ENCODE measurements at places on chromosomes 2 and 18.
A peak's percentile ranks its signal among the peaks of the same experiment; 100 is the strongest.

DNA sequence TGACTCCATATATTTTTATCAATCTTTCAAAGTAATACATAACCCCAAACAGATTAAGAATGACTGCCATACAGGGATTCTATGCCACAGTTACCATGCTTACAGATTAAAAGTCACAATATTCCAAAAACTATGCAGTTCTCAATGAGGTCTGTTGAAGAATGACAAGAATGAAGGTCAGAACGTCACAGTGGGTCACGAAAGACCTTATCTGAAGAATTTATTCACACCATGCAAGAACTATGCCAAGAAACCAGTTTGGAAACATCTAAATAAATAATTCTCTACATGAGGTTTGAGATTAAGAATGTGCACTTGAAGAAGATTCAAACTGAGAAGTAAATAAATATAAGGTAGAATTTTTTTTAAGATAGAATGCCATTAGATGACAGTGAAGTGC lies 253.3 kb downstream of the EXOC6B start:
- peak; percentile 34 for DNase-seq

DNA sequence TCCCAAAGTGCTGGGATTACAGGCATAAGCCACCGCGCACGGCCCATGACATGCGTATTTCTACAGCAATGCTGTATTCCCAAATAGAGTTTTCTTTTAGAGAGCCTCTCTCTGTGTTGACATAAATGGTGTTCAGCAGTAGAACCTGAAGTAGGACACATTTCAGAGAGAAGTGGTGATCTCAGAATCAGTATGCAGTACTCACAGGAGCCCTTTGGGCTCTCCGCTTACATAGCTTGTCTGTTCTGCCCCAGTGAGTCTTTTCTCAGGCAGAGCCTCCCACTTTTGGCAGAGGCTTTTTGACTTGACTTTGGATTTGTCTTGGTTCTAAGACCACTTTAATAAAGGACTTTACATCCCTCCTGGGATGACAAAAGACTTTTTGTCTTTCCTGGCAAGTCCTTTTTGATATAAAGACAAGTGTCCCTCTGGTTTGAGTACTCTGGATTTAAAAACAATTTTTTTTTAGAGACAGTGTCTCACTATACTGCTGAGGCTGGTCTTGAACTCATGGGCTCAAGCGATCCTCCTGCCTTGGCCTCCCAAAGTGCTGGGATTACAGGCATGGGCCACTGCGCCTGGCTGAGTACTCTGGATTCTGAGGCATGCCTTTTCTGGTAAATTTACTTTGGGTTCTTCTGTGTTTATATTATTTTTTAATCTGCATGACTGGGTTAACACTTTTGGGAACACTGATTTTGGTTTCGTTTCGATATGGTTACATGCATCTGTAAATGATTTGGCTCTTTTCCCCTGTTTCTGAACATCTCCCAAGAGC lies 113.3 kb downstream of the SMAD2 start:
- DNase-seq, result no peak

GRCh38 chr18:65568866-65569265 lies 181.9 kb upstream of the CDH7 start:
- DNase-seq, result no peak

DNA sequence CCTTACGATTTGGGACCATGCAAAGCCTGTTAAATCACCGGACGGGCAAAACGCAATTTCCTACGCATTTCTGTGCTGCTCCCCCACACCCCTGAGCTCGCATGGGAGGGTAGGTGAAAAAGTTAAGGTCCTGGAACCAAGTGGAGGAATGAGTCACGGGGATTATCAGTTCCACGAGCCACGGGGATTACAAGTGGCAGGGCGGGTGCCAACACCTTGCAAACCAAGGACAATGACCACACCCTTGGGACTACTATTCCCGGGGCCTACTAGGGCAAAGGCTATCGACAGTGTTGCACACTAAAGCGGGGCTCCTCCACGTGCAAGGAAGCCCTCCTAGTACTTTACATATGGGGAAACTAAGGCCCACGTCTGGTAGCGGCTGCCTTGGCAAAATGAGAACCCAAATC lies 447 bp downstream of the RETSAT start:
- no peak for DNase-seq

DNA sequence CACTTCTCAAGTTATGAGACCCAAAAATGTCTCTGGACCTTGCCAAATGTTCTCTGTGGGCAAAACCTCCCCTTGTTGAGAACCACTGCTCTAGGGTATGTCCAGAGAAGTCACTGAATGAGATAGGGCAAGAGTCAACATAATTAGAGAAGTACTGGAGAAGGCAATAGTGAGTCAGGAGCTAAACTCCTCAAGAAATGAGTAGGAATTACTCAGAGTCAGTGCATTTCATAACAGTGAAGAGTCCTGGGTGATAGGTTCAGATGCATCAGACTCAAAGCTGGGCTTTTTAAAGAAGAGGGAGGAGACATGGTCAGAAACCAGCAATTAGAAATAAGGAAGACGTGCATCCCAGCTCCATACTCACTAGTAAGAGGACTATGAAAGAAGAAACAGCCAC lies 38.6 kb upstream of the IHH start:
- DNase-seq, result peak; percentile 28

GRCh38 chr2:40741532-40741931 lies 289.6 kb upstream of the SLC8A1 start:
- DNase-seq, result peak; percentile 9

- DNase-seq, result no peak
Observed at GRCh38 chr18:21291106-21291505, 49.1 kb downstream of the GREB1L start.

DNA sequence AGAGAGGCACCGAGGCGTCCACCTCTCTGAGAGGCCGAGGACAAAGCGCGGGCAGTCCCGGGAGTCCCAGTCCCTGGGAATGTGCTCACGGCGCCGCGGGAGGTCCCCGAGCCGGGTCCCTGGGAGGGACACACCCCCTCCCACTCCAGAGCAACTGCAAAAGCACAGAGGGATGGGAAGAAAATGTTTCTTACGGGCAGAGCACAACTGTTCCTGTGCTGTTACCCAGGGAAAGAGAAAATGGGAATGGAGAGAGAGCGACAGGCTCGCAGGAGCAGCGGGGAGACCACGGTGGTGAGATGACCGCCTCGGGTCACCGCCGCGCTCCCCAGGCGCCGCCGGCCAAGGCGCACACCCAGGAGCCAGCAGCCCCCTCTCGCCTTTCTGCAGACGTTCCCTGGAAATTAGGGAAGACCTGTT lies 1.2 kb upstream of the BCL11A start:
- no peak for DNase-seq

- DNase-seq, result no peak
Observed at GRCh38 chr2:208872591-208872990, 466.0 kb downstream of the PTH2R start.

- no peak for DNase-seq
Observed at GRCh38 chr2:70482401-70482800, 71.2 kb downstream of the TGFA start.

- DNase-seq, result no peak
Observed at GRCh38 chr18:76274468-76275289, 220.4 kb downstream of the ZNF516 start.

DNA sequence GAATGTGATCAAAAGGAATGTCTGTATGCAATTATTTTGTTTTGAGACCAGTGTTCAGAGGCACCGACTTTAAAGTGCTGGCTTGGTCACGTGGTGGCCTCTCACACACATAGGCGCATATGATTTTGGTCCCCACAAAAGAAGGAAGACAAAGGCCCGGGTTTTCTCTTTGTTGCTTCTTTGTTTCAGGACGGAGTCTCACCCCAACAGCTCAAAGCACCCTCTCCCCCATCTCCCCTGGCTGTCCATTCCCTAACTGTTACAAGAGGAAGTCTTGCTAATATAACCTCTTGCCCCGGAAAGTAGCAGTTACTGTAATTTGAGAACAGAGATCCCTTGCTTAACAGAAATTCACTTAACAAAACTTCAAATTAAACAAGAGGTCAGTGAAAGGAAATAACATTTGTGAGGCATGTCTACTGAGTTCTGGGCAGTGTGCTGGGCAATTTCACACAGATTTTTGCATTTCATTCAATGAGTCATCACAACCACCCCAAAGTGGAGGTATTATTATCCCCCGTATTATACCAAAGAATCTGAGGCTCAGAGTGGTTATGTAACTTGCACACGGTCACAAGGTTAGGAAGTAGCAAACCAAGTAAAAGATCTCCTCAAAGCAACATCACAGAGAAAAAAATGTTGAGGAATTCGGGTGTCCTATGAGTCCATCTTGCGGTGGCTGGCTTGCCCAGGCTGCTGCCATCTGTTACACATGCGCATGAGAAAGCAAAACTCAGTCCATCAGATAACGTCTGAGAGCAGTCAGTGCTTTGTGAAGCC lies 75.8 kb downstream of the SDC1 start:
- peak; percentile 94 for DNase-seq

DNA sequence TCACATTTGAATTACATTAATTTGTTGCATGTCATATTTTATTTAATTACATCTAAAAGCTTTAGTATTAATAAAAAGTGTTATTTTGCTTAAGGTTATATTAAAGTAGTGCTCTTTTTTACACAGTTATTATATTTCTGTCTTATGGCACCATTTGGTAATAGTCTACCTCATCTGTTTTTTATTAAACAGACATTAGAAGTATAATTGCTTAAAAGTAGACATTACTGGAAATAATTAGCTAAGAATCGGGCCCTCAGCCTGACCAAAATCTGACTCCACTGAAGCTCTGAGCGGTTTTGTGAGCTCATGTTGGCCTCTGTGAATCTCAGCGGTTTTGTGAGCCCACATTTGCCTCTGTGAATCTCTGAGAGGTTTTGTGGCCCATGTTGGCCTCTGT lies 102.5 kb upstream of the SNTG2 start:
- peak; percentile 7 for DNase-seq

DNA sequence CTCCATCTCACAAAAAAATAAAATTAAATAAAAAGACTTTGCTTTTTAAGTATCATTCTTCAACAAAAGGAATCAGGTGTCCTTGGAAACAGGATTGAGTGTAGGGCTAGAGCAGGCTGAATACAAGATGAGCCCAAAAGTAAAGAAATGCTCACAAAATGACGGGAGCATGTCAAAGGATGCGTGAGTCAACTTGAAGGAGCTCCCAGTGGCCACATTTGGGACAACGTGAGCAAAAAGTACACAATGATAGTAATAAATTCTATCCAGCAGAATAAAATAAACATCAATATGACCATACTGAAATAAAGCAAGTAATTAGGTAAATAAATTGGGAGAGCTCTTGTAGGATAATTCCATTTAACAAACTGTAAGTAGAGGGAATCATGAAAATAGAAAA lies 220.7 kb downstream of the PHLPP1 start:
- DNase-seq, result no peak

DNA sequence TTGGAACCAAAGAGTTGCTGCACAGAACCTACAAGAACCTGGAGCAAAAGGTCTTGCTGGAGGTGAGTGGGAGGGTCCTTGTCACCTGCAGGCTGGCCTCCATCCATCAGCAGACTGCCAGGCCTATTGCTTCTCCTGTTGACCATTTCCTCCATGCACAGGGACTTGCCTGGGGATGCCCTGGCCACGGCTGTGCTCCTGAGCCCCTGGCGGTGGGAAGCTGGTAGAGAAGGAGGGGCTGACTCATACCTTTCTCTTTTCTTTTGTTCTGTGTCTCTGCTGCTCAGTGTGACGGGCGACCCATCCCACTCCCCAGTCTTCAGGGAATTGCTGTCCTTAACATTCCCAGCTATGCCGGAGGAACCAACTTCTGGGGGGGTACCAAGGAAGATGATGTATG lies 102.6 kb downstream of the DGKD start:
- DNase-seq, result no peak

DNA sequence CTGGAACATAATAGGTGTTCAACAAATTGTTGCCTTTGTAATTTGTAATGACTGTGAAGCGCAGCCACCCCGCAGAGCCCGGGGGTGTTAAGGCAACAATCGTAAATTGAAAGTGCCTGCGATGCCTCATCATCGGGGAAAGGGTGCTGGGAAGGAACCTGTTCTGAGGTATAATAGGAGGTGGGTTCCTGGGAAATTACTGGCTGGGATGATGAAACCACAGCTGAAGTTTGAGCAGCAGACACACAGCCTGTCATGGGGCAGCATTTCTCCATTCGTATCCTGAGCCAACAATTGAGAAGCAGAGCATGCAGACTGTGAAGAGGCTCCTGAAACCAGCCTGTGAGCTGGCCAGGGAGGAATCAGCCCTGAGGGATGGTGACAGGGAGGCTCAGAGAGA lies 404.0 kb upstream of the MYT1L start:
- DNase-seq, result no peak

DNA sequence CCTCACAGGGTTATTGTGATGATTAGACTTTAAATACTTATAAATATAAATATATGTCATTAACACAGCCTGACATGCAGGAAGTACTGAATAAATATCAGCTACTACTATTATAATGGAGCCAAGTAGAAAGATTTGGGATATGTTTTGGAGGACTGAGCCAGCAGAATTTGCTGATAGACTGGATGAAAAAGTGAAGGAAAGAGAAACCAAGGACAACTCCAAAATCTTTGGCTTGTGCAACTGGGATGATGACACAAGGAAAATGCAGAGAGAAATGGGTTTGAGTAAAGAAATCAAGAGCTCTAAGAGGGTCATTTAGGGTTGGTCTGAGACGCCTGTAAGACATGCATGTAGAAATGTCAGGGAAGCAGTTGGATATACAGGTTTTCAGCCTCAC lies 15.6 kb downstream of the ADD2 start:
- DNase-seq, result no peak

DNA sequence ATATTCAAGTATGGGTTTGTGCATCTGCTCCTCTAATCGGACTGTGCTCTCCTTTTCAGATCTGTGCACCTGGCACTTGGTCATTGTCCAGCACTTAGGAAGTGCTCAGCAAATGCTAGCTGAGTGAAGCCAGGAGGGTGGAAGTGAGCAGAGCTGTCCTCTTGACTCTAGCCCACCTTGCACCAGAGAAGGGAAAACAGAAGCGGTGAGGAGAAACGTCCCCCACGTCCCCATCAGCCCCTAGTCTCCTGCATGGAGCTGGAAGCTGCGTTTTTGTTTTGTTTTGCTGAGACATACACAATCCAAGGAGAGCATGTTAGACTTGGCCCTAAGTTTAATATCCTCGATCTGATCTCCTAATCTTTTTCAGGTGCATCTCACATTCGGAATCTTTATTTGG lies 73.6 kb downstream of the EN1 start:
- DNase-seq, result no peak

DNA sequence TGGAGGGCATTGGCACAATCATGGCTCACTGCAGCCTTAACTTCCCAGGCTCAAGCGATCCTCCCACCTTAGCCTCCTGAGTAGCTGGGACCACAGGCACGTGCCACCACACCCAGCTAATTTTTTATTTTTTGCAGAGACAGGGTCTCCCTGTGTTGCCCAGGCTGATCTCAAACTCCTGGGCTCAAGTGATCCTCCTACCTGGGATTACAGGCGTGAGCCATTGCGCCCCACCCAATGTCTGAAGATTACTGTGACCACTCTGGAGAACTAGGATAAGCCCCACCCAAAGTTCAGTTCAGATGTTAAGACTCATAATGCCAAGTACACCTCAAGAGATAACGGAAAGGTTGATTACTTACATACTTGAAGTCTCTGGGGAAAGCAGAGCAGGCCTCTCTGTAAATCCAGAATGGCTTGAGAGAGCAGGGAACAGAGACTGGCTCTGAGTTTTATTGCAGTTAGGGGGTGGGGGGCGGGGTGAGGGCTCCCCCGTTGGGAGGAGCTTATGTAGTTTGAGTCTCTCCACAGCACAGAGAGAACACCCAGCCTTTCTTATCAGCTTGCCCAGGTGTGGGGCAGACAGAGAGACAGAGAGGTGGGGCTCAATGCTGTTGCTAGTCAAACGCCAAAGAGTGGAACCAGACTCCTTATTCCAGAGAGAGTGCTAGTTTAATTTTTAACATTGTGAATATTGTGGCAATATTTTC lies 26.5 kb upstream of the ERICH2 start:
- DNase-seq, result no peak

- DNase-seq, result no peak
Observed at GRCh38 chr2:18704276-18704675, 114.9 kb upstream of the NT5C1B start.
